Left colon (tissue), 2 donors: ENCODE measurements at places on chromosomes 3 and 15. TPM values are rescaled to one million over a fixed set of nuclear protein-coding genes. Genes with fewer than 3 reads are reported as not detected.

SERINC4 gene
- total RNA-seq = 0.12 TPM

TMEM207 gene
- total RNA-seq = not detected

GOLGA6D gene
- total RNA-seq = not detected

- no peak for DNase-seq
Observed at GRCh38 chr3:42672515-42672914, 12.8 kb upstream of the KLHL40 start.

- no peak for DNase-seq
Observed at GRCh38 chr15:83929619-83930018, 275.7 kb downstream of the ADAMTSL3 start.

DNA sequence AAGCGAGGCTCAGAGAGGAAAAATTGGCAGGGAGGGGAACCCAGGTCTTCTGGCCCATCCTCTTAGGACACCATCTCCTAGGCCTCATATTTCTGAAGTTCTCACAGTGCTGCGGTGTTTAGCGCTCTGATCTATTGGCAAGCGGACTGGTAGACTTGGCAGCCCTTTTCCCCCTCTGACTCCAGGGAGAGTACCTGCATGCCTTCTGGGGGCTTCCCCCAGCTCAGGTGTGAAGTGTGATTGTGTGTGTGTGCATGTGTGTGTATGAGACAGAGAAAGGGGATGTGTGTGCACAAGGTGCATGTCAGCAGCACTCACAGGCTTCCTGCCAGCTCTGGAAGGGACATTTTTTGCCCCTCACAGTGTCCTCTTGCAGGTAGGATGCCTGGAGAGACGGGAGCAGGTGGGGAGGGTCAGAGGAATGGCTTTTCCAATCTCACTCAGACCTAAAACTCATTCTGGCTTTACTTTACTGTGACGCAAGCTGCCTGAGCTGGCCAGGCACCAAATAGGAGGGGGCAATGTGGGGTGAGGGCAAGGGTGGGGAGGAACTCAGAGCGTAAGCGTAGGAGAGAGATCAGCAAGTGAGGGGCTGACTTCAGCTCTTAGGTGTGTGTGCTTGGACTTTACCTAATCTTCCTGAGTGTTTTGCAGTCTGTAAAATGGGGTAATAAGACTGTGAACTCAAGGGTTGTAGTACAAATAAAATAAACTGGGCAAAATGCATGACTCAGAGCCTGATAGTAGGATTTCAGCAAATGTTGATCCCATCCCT, 4.0 kb upstream of the IL17RE start:
- DNase-seq = peak; percentile 75

DNA sequence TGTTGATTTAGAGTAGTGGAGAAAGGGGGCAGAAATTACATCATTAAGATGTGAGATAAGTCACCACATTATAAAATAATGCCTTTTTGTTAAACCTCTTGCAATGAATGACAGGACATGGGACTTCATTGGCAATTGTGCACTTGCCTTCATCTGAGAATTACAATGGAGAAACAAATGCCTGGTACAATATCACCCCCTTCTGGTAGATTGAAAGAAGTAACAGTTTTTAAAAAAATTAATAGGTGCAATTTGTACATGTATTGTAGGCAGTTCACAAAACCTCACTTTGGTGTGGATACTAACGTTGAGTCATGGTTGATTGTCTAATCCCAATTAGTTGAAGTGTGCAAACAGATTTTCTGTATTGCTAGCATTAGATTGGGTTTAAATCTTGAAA, 4.6 kb upstream of the P2RY14 start:
- no peak for DNase-seq

GRCh38 chr3:127220497-127220896, 27.6 kb downstream of the PRR23E start:
- no peak for DNase-seq

- DNase-seq = no peak
Observed at GRCh38 chr3:20556661-20557060, 370.7 kb upstream of the SGO1 start.
